ENCODE measurements at places on chromosomes 2 and 18.

- no peak for DNase-seq
Measured at GRCh38 chr18:10285283-10285640, 169.2 kb upstream of the APCDD1 start.

GRCh38 chr2:234025891-234026401 lies 24.6 kb upstream of the SPP2 start:
- DNase-seq, result no peak

DNA sequence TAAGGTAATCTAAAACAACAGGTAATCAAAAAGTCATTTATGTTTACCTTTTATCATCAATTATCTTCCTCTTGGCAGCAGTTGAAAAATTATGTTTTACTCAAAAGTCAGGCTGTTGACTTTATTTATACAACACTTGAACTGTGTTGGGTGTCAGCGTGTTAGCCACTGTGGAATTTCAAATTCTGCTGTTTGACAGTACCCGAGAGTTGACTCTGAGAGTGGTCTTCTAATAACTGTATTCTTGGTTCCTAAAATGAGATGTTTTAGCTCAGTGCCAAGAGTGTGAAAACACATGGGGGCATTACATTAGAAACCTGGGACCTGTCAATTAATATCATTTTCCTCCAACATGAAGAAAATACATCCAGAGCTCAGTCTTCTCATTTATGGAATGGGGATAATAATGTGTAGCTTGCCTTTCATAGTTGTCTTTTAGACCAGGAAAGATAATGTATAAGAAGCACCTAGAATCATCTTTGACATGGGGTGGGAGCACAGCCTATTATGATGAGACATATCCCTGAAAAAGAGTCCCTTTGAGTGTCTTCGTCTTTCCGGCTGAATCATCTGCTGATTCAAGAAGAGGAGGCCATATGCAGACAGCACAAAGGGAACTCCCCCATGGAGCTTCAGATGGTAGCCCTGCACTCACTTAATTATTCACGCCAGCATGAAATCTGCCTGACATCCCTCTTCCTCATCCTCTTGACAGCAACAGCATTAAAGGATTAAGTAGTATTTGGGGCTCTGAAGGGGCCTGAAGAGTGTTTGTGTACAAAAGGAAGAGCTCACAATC lies 89.1 kb downstream of the AFF3 start:
- no peak for DNase-seq

GRCh38 chr18:66994790-66995189 lies 390.9 kb upstream of the CDH19 start:
- DNase-seq, result no peak

DNA sequence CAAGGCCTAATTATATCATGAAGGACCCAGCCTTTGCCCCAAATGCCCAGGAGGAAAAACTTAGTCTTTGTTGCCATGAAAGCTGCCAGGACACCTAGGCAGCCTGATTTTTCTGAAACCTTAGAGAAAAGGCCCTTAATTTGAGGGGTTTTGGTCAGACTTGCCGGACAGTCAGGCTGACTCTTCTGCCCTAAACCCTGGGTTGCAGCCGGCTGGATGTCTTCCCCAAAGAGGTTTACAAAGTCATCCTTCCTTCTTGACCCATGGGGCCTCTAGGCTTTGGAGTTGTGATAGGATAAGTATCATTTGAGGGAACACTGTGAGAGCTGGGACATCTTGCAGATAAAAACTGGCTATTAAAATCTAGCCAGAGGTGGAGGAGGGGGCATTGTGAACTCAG lies 2.4 kb upstream of the HOXD1 start:
- DNase-seq, result no peak

DNA sequence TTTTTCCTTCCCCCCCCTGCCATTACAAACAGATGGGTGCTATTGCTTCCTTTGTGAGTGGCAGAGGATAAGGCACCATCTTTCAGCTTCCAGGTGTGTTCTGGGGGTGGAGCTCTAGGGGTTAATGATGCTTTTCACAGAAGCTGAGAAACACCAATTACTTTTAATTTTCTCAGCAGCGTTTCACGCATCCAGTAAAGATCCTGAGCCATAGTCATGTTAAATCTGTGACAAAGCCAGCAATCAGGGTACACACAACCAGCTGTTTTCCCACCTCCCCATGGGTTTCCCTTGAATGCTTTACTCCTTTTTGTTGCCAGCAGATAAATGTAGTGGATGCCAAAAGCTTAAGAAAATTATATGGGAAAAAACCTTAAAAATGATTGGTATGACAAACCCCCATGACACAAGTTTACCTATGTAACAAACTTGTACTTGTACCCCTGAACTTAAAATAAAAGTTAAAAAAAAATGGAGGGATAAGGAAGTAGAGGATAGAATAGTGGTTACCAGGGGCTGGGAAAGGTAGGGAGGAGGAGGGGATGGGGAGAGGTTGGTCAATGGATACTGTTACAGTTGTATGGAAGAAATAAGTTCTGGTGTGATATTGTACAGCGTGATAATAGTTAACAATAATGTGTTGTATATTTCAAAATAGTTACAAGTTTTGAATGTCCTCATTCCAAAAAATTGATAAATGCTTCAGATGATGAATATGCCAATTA lies 70.0 kb downstream of the ACOXL start:
- DNase-seq, result no peak

- no peak for DNase-seq
Measured at GRCh38 chr2:28387082-28387960, 5.3 kb upstream of the FOSL2 start.

- peak; percentile 29 for DNase-seq
Measured at GRCh38 chr2:37389989-37390765, 45.7 kb downstream of the QPCT start.

Measured in stimulated activated CD8-positive, alpha-beta memory T cell treated with anti-CD3 and anti-CD28 coated beads, Interleukin-2, amount 100 ng/mL, for 48 hours (primary cell).